ENCODE measurements at places on chromosomes 2 and 18. TPM values are rescaled to one million over a fixed set of nuclear protein-coding genes. Genes with fewer than 3 reads are reported as not detected.

CYBRD1 gene
- 43.6 TPM for total RNA-seq

POMC gene
- 0.29 TPM for total RNA-seq

ZNF519 gene
- 11.1 TPM for total RNA-seq

SLC30A3 gene
- not detected for total RNA-seq

CDH19 gene
- total RNA-seq, result not detected

SLC8A1 gene
- 7.0 TPM for total RNA-seq

EML6 gene
- 0.80 TPM for total RNA-seq

POTEJ gene
- not detected for total RNA-seq

SPATS2L gene
- total RNA-seq, result 56.6 TPM

CREG2 gene
- 0.57 TPM for total RNA-seq

LYG2 gene
- total RNA-seq, result not detected

ASXL3 gene
- 0.14 TPM for total RNA-seq

PSTPIP2 gene
- 4.7 TPM for total RNA-seq

MERTK gene
- 34.6 TPM for total RNA-seq

SPC25 gene
- total RNA-seq, result 16.4 TPM

XDH gene
- total RNA-seq, result under 0.01 TPM

SFXN5 gene
- total RNA-seq, result 16.0 TPM

RIT2 gene
- not detected for total RNA-seq

CDH20 gene
- not detected for total RNA-seq

ALK gene
- not detected for total RNA-seq

PROM2 gene
- under 0.01 TPM for total RNA-seq

FBLN7 gene
- total RNA-seq, result 5.2 TPM

ARHGAP15 gene
- total RNA-seq, result not detected

CNDP1 gene
- total RNA-seq, result not detected

TMEM247 gene
- total RNA-seq, result not detected

CYRIA gene
- total RNA-seq, result 47.6 TPM

Measured in thoracic aorta endothelial cell (primary cell).